ENCODE measurements at places on chromosomes 1 and 21.
A peak's percentile ranks its signal among the peaks of the same experiment; 100 is the strongest.

GRCh38 chr1:240387051-240387450 lies 224.9 kb downstream of the GREM2 start:
- no peak for DNase-seq

DNA sequence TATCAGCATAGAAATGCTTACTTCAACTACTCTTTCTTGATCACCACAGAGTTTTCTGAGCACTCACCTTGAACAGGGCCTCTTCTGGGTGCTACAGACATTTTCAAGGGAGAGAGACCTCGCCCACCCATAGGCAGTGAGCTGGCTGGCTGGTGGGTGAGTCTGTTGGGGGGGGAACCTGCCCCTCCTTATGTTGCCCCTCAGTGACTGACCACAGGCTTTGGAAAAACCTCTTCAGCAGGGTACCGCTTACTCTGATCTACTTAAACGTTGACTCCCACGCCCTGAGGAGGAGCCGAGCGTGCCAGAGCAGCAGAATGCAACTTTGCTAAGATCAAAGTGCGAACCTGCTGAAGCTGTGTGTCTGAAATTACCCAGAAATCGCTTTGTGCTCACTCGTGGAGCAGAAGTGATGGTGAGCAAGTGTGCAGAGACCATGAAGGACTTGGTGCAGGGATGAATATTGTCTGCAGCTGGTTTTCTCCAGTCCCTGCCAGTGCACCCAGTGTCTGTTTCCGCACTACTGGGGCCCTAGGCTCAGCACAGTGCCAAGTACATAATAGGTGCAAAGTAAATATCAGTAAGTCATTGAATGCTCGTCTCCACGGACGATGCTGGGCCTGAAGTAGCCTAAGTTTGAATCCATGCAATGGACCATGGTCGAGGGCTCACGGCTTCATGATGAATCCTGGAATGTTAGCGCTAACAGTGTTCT lies 158.7 kb upstream of the IRF2BP2 start:
- no peak for DNase-seq

GRCh38 chr1:175338387-175339135 lies 146.0 kb upstream of the KIAA0040 start:
- no peak for DNase-seq

GRCh38 chr1:183702087-183702812 lies 49.1 kb upstream of the APOBEC4 start:
- no peak for DNase-seq

GRCh38 chr1:109281680-109282496 lies 1.1 kb downstream of the PSRC1 start:
- DNase-seq = no peak

GRCh38 chr1:82116105-82116504 lies 315.4 kb downstream of the ADGRL2 start:
- DNase-seq = no peak

GRCh38 chr1:39094685-39095084 lies 68.5 kb downstream of the NDUFS5 start:
- DNase-seq = no peak

DNA sequence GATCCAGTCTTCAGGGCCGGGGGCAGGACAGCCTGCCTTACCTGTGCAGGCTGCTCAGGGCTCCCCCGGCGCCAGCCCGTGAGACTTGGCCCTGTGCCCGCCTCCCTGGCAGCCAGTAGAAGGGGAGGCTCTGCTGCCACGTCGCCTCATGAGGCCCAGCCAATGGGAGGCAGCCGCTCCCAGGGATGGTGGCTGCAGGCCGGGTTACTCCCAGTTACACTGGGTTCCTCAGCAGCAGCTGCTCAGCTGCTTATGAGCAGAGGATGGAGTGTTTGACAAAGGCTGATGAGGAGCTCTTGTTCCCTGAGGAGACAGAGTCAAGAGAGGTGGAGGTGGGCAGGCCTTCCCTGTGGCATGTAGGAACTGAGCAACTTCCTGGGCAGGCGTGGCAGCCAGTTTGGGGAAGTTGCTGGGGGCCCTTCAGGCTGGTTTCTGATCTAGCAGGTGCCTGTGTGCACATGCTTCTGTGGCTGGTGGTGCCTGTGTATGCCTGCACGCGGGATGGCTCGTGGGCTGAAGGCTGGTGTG lies 5.5 kb downstream of the MFSD2A start:
- no peak for DNase-seq

DNA sequence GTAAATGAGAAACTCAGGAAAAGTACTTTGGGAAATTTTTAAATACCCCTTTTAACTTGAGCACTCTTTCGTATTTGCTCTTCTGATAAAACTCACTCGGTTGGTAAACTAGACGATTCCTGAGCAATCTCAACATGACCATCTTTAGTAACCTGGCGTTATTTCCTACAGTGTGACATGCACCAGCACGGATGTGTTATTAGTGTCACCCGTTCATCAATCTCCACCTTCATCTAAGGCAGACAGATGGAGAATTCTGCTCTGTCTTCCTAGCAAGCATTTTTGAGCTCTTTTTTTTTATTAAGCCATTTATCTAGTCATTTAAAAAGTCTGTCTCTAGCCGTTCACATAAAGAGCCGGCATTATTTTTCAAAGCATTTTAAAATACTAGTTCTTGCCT lies 155.2 kb downstream of the DISP1 start:
- DNase-seq = no peak

DNA sequence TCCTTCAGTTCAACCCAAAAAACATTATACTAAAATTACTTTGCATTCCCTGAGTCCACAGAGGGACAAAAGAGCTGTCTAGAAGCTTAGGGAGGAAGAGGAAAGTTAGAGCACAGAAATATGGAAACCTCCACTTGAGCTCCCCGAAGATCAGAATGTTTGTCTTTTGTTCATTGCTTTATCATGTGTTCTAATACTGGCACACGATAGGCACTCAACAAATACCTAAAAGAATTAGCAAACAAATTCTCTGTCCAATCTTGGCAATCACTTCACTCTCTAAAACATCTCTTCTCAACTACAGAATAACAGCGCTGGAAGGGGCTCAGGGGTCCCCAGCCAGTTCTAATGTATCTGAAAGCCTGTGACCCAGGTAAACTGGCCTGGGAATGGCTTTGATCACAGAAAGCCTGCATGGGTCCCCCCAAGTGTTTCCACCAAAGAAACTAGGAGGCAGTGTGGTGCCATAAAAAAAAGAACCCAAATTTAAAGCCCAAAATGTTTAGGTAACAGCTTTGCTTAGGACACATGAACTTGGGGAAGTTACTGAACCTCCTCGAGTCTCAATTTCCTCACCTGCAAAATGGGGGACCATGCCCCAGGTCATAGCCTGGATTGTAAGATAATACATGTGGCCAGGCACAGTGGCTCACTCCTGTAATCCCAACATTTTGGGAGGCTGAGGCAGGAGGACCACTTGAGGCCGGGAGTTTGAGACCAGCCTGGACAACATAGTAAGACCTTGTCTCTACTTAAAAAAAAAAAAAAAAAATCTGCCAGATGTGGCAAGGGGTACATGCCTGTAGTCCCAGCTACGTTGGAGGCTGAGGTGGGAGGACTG lies 45.8 kb downstream of the SSBP3 start:
- DNase-seq = no peak

GRCh38 chr1:88221411-88221810 lies 462.7 kb upstream of the PKN2 start:
- DNase-seq = no peak

DNA sequence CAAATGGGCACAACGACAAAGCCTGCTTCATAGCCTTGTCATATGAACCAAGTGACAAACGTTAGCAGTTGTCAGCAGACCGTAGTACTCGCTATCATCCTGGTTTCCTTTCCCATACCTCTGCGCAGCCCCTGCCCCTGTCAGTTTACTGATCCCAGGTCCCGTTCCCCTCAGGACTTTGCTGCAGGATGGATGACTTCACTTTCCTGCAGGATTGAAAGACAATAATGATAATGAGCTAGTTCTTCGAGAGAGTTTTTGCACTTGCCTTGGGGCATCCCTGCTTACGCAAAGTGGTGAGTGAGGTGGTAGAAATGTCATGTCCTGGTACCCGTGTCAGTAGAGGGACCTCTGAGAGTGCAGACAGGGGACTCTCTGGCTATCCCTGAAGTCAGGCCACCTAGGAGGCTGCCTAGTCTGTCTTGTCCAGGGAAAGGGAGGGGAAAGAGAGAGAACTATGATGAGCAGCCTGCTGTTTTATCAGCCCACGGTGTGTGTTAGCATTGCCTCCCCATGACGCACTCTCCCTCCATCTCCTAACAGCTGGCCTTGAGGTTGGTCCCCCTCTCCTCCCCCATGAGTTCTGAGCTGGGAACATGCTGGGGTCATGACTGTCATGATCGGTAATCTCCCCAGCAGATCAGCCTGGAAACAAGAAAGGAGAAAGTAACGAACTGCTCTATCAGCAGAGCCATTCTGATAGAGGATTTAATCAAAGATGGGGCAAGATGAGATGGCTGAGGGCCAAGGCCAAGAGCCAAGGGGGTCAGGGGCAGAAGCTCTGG lies 53.7 kb downstream of the ELK4 start:
- no peak for DNase-seq

GRCh38 chr1:24535021-24535424 lies 20.9 kb upstream of the NCMAP start:
- DNase-seq = no peak

DNA sequence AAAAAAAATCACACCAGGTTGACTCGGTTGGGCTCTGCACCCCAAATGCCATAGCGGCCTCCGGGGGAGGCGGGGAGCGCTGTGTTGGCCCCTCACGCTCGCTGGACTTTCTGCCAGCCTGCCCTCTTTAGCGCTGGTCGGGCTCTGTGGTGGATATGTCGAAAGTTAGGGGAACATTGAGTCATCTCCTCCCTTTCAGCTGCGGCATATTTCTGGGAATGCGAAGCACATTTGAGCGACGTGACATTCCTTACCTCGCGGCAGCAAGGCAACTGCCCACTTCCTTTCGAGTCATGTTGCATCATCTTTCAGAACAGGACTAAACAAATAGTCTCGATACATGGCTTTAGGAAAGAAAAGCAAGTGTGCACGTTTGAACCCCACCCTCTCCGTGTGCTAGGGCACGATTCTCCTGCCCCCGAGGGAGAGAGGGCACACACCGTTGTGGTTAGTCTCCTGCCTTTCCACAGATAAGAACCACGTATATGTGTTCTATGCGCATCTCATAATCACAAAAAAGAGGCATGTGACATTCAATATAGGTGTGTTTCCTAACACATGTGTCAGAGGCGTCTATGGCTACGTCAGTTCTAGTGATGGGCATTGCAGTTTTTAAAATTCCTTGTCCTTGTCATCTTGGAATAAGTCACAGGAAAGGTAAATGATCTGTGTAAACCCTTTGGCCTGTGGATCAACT lies 105.9 kb upstream of the SLC45A1 start:
- DNase-seq = peak; percentile 94

All from brain microvascular endothelial cell (primary cell).